ENCODE measurements at places on chromosomes 7 and 10.

DNA sequence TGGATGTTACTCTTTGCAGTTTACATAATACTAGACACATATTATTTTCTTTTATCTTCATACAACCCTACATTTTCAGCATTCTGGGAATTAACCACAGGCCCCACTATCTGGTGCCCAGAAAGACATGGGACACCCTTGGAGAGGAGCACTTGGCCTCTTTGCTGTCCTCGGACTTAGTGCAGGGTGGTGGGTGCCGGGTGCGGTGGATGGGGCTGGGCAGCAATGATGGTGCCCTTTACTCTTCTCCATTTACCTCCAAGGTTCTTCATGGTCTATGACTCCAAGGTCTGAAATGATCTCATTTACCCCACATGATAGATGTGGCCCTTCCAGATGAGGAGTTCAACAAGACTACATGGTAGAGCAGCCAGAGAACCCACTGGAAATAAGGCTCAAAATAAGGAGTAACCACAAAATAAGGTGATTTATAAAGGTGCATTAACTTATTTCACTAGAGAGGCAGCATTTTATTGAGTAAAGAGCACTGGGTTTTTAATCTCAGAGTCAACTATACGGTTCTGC lies 56.2 kb upstream of the IGFBP3 start:
- DNase-seq: no peak

GRCh38 chr7:36301914-36302771 lies 87.5 kb upstream of the ANLN start:
- DNase-seq: no peak

DNA sequence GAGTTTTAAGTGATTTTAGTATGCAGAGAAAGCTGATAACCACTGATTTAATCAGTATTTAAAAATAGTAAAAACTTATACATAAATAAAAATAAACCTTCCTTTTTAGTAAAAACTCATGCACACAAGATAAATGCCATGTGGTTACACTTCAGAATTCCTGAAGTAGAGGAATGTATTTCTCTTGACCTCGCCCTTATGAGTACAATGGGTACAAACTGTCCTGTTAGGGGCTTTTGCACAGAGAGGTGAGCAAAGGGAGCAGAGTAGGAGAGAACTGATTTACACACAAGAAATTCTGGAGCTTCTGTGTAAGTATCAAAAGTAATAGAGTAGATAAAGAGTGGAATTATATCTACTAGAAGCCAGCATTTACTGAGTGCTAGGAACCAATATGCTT lies 279.6 kb downstream of the PPP1R3A start:
- no peak for DNase-seq

GRCh38 chr7:135817583-135817982 lies 69.0 kb upstream of the FAM180A start:
- DNase-seq: no peak

Data from NCI-H774 (cell line).